ENCODE measurements at places on chromosomes 6 and 20.

GRCh38 chr20:60049601-60050000 lies 91.4 kb downstream of the CDH26 start:
- DNase-seq: no peak

- DNase-seq: no peak
Measured at GRCh38 chr20:23142162-23143050, 56.3 kb upstream of the CD93 start.

DNA sequence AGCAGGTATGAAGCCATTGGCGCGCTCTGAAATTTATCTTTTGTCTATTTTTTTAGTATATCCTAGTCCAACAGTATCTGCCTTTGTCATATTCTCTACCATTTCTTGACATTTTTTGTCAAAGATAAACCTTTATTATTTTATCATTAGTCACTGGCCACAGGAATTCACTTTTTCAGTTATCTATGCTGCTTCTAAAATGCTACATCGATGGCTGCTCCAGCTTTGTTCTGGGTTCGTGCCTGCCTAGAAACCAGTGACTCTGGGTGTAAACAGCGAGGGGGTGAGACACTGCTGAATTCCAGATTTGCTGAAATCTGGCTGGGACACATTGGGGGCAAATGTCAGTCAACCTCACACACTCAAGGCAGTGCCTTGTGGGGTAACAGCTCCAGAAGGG lies 193.4 kb downstream of the CDC5L start:
- DNase-seq: peak; percentile 5

GRCh38 chr6:86943819-86944407 lies 6.6 kb downstream of the HTR1E start:
- DNase-seq: no peak

DNA sequence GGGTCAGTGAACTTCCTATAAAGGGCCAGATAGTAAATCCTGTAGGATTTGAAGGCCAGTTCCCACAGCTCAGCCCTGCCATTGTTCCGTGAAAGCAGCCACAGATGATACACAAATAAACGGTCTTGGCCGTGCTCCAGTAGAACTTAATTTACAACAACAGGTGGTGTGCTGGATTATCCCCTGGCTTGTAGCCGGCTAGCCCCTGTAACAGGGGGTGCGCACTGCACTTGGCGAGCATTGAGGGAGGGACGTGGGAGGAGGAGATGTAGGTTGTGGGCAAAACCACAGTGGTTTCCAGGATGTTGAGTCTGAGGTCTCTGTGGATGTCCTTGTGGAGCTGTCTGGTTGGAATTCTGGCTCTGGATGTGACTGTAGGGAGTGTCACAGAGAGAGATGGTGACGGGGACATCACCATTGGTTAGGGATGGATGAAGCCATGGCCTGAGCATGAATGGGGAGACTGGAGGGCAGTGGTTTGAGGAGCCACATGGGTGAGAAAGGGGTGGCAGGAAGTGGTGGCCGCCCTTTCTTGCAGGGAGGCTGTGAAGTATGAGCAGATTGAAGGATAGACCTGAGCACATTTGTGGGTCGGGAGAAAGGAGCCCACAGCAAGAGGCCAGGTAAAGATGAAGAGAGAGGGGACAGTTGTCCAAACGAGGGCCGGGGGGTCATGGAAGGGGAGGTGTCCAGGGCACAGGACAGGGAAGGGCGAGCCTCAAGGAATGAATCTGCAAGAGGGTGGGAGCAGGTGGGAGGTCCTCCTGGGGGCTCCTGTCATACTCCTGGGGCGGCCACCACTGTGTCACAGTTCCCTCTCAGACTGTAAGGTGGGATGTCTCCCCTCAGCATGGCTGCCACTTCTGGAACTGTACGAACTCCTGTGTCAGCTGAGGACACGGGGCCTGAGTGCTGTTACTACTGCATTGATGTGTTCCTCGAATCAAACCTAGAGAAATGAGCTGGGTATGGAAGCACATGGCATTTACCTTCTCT lies 53.6 kb downstream of the CDH26 start:
- DNase-seq: no peak

DNA sequence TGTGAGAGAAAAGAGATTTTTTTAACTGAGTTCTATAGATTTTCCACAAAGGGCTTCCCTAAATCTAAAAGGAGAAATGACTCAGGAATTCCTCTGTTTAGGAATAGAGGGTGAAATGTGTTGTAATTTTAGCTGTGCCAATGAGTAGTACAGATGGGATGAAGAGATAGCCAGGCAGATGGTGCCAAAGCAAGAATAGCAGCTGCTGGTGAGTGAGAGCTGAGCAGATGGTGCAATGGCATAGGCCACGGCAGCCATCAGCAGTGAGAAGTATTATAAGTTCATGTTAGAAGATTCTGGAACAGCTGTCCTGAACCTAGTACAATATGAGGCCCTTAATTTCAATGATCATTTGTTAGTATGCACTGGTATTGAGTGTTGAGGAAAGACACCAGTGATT lies 40.2 kb upstream of the CRISP1 start:
- DNase-seq: no peak

GRCh38 chr20:23205611-23206041 lies 119.5 kb upstream of the CD93 start:
- DNase-seq: no peak

GRCh38 chr6:34462551-34462971 lies 3.3 kb upstream of the PACSIN1 start:
- DNase-seq: no peak

- no peak for DNase-seq
Measured at GRCh38 chr6:163710532-163711470, 296.3 kb downstream of the QKI start.

DNA sequence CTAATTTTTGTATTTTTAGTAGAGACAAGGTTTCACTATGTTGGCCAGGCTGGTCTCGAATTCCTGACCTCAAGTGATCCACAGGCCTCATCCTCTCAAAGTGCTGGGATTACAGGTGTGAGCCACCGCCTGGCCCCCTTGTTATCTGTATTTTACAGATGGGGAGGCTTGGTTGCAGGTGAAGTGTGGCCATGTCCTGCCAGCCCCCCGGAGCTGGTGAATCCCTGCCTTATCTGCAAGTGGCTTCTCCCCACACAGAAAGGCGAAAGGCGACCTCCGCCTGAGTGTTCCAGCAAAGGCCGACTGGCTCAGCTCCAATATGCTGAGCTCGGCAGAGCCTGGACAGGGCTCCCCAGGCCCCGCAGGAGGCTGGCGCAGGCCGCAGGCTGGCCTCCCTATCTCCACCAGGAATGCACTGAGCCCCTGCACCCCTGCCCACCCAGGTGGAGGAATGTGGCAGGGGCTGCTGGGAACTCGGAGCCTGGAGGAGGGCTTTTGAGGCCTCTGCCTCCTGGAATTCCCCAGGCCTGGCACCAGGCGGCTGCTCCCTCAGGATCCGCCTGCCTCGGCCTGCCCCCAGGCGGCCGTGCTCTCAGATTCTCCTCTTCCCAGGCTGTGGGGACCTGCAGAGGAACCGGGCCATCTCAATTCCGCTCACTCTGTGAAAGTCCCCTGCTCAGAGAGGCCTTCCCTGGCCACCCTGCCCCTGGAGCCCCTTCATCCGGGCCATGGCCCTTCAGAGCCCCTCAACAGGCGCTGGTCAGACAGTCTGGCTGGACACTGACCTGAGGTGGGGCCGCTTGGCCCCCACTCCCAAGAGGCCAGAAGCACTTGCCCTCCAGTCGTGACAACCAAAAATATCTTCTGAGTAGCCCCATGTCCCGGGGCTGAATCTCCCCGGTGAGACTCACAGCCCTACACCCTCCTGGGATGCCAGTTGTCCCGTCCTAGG lies 9.3 kb upstream of the LAMA5 start:
- DNase-seq: no peak

- no peak for DNase-seq
Measured at GRCh38 chr6:158567871-158568401, 8.0 kb downstream of the TMEM181 start.

DNA sequence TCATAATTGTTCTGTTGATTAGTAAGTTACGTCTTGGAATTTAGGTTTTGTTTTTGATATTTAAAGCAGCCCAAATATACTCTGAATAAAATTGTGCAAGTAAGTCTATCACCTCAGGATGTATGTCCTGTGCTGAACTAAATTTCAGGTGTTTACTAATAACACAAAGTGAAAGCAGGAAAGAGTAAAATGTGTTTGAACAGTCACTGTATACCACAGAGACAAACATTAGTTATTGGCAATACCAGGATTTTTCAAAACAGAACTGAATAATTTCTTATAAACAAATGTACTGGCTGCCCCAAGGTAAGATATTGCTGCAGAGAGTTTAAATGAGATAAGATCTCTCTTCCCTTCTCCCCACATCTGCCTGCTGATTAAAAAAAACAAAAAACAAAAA lies 404.7 kb upstream of the RUNX2 start:
- DNase-seq: no peak

DNA sequence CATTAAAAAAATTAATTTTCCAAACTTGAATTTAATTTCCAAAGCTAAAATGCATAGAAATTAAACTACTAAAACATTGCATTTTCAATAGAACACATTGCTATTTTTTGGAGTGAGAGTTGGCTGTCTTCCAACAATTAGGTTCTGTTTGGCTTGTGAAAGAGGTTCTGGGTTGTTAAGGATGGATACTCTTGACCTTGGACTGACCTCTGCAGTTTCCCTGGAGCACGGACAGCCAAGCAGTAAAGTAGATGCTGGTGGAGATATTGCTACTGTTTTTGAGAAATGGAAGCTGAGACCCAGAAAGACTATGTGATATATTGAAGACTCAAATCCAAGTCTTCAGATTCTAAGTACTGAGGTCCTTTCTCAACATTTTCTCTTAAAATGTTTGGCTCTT lies 95.9 kb upstream of the CHD6 start:
- no peak for DNase-seq

DNA sequence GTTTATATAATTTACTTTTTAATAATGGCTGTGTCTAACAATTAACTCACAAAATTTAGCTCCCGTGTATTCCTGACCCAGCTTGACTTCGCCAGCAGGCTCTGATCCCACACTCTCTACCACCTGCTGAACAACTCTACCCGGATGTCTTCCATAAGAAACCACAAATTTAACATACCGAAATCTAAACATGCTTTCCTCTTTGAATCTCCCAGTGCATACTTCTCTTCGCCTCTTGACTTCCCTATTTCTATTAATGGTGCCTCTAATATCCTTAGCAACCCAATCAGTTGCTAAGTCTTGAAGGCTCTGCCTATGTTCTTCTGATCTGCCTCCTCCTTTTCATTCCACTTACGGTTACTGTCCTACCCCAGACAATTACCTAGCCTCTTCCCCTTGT lies 4.6 kb upstream of the MYB start:
- DNase-seq: no peak

GRCh38 chr6:20058912-20059311 lies 153.4 kb downstream of the MBOAT1 start:
- no peak for DNase-seq

- no peak for DNase-seq
Measured at GRCh38 chr20:59134182-59134581, 29.4 kb upstream of the ZNF831 start.

DNA sequence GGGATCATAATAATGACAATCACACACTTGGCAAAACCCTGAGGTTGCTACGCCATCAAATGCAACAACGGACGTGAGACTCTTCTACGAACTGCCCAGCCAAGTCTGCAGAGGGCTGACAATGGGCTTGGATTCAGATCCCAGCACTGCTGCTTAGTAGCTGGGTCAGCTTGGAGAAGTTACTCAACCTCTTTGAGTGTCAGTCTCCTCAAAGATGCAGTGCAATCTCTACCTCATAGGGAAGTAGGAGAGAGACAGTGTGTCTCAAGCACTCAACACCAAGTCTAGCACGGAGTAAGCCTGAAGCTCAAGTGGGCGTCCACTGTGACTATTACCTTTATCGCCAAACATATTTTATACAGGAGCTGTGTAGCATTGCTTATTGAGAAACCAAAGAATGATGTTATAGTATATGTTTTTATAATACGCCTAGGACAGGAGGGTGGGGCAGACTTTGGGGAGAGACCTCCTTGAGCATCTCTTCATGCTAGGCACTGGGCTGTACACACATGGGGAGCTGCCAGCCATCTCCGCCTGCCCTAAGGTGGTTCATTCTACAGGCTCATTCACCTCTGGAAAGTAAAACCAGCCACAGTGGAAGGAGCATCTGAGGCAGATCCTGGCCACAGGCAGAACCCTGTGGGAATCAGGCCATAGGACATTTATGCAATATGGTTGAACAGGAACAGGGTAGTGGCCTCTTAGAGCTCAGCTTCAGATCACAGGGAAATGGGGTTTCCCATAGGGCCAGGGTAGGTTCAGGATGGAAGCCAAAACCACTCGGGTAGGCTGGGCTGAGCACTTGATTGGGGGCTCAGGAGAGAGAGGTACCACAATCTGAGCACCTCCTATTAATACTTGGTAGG lies 160.2 kb downstream of the MRPL14 start:
- no peak for DNase-seq

DNA sequence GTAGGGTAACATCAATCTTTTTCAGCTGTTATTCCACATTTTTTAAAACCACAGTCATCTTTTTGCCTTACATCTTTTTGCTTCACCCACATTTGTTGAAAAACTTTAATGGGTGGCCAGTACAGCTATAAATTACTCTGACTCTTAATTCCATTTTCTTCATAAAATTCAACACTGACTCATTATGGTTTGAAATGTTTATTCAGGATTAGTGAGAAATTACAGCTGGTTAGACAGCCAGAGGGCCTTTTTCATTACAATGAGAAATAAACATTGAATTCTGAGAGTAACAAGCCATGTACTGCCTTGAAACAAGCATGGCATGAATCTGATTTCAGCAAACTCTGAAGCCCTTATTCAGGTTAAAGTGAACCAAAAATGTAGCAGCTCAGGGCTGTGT lies 19.5 kb downstream of the NDUFAF4 start:
- DNase-seq: no peak

GRCh38 chr6:56096946-56097621 lies 150.3 kb downstream of the COL21A1 start:
- DNase-seq: no peak

DNA sequence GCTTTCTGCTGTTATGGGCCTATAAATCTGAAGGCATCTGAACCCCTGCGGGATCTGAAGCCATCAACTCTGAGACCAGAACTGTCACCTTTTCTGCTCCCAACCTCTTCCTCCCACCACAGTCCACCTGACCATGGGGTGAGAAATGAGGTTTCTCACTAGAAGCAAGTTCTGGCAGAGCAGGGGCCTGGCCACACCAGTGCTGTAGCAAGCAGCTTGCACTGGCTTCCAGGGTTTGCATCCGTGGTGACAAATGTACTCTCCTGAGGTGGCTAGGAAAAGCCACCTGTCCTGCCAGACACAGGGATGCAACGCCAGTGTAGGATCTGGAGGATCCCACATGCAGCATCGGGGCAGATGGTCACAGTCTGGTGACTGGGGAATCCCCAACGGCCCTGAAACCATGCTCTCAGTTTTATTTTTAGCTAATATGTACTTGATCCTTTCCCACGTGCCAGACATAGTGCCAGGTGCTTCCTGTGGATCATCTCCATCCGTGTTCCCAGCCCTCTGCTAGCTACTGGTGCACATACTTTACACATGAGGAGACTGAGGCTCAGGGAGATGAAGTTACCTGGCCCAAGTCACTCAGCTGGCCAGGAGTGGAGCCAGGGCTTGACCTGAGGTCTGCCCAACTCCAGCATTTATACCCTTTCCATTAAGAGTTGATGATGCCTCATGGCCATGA lies 122.1 kb upstream of the SPACA1 start:
- no peak for DNase-seq

Data from AG09309 (cell line).